Left ventricle myocardium superior (tissue), 1 donor: ENCODE measurements at places on chromosomes 3 and 15. TPM values are rescaled to one million over a fixed set of nuclear protein-coding genes. Genes with fewer than 3 reads are reported as not detected.

Gene CTXN2
- not detected for total RNA-seq

DNA sequence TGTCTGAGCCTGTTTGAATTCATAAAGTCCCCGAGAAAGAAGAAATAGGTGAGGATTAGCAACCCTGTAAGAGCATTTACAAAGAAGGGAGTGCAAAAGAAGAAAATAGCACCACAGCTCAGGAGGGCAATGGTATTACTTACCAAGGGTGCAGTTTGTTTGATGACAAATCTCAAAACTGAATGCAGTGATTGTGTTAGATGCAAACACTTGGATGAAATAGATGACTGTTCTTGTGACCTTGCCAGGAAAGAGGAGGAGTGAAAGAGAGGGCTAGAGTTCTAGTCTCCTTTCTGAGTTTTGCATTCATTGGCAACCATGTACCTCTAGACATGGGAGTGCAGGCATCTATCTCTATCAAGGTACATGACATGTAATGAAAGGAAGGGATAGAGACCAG lies 1030.8 kb upstream of the CFAP20DC start:
- DNase-seq: no peak

DNA sequence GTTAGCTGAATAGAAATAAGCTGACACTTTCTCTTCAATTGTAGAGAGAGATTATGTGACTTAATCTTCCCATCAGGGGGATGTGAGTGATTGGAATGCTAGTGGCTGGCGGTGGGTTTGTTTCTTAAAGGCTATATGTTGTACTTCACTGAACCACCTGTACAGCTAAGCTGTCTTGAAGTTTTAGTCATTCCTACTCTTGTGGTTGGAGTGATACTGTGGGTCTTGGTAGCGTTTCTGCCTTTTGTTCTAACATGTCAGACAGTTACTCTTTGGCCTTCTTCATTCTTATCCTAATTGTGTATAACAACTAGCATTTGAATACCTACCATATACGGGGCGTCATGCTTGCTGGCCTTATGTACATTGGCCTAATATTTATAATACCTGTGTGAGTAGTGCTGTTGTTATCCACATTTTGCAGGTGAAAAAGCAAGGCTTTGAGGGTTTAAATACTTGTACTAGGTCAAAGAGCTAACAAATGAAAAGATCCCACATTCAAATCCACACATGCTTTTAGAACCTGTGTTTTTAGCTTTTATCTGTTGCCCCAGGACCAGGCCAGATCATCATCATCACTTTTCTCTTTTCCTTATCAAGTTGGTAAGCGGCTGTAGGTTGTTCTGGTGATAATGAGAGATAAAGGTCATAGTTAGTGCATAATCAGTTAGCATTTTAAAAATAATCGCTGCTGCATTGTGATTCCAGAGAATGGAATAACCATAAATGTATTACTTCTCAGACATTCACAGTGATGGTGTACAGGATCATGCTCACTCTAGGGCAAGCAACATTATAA lies 50.2 kb downstream of the AKAP13 start:
- no peak for DNase-seq

Gene GALNT15
- total RNA-seq: 7.0 TPM

- no peak for DNase-seq
These were observed 6.8 kb downstream of the ONECUT1 start for GRCh38 chr15:52783191-52783829.

GRCh38 chr3:194869482-194870169 lies 183.9 kb downstream of the FAM43A start:
- no peak for DNase-seq

Gene ACSBG1
- 0.05 TPM for total RNA-seq

DNA sequence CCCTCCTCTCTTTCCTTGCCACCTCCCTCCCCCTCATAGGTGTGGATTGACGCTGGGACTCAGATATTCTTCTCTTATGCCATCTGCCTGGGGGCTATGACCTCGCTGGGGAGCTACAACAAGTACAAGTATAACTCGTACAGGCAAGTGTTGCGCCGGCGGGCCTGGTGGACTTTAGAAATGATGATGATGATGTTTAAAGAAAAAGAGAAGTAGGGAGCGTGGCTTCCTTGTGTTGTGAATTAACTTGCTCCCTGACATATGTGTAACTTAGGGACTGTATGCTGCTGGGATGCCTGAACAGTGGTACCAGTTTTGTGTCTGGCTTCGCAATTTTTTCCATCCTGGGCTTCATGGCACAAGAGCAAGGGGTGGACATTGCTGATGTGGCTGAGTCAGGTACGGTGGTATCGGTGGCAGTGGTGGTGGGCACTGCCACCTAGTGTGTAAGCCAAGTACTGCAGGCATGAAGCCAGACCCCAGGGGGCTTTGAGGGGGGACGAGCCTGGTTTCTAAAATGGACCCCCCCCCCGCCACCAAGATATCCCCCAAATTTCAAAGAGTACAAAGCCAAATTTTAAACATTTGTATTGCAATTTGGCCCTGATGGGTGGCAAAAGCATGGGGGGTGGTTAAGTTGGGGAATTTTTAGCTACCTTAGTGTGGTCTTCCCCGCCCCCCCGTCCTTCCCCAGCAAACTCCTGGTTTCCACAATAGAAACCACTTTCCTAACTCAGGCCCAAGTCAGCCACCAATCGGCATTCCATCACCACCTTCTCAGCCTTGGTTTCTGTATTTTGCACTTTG lies 65.6 kb downstream of the SLC6A6 start:
- peak; percentile 43 for DNase-seq

Gene ADGRG7
- not detected for total RNA-seq

DNA sequence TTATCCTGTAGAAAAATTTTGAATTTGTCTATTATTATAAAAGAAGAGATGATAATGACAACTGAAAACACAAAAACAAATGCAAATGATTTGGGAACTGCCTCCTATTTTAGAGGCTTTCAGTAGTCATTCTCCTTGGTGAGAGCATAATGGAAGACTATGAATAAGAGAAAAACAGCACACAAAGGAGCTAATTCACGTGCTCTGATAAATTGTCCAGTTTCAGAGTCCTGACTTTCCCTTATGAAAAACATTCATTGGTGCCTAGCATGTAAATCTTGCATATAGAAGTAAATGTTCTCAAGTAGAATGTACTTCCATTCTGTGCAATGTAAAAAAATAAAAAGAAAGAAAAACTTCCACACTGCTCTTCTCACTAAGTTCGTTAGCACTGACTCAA lies 206.1 kb downstream of the IL5RA start:
- no peak for DNase-seq

DNA sequence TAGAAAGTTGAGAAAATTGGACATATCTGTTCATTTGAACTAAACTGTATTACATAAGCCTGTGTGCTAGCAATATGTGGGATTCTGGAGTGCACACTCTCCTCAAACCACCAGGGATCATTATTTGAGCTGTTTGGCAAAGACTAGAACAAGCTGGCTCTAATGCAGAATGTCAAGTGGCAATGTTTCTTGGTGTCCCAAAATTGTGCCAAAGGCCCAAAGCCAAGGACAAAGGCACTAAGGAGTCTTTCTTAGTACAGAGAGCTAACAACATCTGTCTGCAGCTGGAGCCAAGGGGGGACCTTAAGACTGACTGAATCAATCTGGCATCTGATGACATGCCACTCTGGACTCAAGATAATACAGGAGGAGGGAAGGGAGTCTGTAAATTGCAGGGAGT lies 76.7 kb upstream of the STRIT1 start:
- peak; percentile 66 for DNase-seq

DNA sequence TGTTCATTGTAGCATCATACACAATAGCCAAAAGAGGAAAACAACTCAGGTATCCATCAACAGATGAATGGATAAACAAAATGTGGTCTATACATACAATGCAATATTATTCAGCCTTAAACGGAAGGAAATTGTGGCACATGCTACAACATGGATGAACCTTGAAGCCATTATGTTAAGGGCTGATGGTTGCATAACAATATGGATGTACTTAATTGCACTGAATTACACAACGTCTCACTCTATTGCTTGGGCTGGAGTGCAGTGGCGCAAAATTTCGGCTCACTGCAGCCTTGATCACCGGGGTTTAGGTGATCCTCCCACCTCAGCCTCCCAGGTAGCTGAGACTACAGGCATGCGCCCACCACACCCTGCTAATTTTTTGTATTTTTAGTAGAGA lies 7.0 kb upstream of the TMEM62 start:
- DNase-seq: no peak

GRCh38 chr3:95272166-95272565 lies 1209.3 kb downstream of the NSUN3 start:
- DNase-seq: no peak

DNA sequence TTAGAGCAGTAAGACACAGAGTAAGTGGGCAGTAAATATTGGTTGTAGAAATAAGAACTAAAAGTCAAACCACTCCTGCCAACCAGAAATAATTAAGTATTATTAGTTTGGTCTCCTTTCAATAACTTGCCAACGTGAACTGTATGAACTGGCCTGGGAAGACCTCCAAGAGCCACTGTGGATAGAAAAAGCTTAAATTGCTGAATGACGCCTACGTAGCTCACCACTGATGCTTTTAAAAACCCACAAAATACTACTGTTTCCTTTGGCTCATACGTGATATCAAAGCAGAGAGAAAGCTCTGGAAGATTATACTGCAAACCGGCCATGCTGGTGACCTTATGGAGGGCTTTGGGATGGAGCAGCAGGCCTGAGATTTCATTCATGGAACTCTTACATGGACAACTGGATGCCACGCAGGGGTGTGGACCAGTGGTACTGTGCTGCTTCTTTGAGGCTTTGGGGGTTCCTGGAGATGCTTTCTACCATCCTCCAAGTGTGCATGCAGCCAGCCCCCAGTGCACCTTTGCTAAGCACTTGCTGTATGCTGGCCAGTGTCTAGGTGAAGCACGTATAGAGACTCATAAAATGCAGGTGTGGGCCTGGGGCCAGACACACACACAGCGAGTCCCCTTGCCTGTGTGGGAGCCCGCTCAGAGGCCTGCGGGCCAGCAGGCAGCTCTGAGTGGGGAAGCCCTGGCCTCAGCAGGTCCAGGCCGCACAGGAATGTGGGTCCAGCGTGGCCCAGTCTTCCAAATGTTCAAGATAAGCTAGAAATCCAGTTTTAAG lies 66.8 kb downstream of the ABTB1 start:
- no peak for DNase-seq

DNA sequence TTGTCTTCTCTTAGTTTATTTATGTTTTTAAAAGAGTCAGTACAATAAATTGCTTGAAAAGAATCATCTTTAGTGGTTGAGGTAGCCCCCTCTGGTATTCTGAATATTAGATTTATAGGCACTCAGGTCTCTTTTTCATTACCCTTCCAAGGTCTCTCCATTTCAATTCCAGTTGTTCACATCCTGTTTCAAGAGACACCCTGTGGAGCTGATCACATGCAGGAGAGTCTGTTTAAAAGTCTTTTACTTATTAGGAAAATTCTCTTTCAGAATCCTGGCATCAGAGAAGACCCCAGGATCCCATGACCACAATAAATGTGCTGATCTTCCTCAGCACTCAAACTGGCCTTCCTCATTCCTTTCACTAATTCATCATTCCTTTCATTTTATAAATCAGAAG lies 195.7 kb downstream of the ZIC4 start:
- no peak for DNase-seq

DNA sequence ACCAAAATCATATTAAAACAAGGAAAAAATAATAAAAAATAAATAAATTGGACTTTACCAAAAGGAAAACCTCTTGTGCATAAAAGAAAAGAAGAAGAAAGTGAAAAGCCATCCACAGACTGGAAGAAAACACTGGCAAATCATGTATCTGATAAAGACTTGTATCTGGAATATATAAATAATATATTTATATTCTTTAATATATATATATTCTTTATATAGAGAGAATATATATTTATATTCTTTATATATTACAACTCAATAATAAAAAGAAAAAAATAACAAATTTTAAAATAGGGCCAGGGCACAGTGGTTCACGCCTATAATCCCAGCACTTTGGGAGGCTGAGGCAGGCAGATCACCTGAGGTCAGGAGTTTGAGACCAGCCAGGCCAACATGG lies 27.1 kb upstream of the ZNF445 start:
- DNase-seq: no peak

Gene ADAMTS7
- total RNA-seq: 37.9 TPM

GRCh38 chr3:115706311-115706829 lies 83.1 kb downstream of the GAP43 start:
- no peak for DNase-seq

GRCh38 chr3:130659911-130660310 lies 86.7 kb downstream of the PIK3R4 start:
- no peak for DNase-seq

Gene CACNA2D3
- total RNA-seq: 26.9 TPM

DNA sequence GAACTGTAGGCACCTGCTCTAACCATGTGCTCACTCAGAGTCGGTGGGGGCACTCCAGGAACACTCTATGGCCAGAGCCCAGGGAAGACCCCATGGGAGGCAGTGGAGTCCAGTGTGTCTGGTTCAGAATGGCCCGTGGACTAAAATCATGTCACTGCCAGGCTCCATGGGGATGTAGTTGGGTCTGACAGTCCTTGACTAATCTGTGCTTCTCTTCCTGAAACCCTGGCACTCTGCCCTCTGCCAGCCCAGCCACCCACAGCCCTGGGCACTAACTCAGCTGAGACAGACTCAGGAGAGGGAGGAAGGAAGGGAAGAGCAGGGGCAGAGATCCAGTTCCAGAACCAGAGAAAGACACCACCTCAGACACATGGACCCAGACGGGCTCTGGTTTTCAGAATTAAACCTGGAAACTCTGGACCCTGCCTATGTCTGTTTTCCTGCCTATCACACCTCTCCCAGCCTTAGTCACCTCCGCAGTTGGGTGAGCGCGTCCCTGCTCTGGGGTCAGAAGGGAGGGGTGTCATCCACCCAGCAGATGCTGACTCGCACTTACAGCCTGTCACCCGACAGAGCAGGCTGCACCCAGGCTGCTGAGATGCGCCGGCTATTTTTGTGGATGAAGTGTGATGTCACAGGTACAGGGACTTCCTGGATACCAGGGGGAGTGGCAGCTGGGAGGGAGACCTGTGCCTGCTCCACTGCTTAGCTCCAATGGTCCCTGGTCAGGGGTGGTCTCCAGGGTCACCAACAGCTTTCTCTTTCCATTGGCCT lies 56.8 kb upstream of the INSYN1 start:
- DNase-seq: peak; percentile 49

Gene CCR5
- 0.62 TPM for total RNA-seq

DNA sequence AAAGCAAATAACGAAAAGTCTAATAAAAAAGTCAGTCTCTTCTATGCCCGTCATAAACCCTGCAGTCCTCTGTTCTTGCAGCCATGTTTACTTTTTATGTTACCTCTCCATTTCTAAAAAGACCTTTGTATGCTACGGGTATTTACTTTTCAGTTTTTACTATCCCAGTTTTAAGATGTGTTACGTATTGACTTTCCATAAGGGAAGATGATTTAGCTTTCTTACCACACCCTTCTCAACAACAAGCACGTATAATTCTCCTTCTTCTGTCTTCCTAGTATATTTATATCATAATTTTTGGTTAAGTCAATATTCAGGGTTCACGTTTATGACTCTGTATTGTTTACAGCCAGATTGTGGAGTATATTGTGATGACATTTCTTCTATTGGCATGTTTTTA lies 10.8 kb downstream of the TRNT1 start:
- DNase-seq: no peak
